ENCODE measurements at places on chromosomes 3 and 15.

DNA sequence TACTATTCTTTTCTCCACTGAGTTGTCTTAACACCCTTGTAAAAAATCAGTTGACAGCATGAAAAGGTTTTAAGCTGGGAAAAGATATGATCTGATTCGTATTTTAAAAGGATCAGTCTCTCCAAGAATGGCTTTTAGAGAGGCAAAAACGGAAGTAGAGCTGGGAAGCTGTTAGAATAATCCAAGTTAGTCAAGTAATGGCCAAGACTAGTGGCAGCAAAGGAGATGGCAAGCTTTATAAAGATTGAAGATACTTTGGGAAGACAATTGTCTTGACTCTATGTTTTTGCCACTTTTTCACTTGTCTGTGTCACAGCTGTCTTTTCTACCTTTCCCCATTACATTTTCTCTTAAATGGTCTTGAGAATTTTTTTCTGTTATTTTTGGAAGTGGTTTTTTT, 243.5 kb upstream of the MANF start:
- DNase-seq: no peak

- no peak for DNase-seq
These were observed 95.6 kb downstream of the FBLN2 start for GRCh38 chr3:13644341-13645117.

DNA sequence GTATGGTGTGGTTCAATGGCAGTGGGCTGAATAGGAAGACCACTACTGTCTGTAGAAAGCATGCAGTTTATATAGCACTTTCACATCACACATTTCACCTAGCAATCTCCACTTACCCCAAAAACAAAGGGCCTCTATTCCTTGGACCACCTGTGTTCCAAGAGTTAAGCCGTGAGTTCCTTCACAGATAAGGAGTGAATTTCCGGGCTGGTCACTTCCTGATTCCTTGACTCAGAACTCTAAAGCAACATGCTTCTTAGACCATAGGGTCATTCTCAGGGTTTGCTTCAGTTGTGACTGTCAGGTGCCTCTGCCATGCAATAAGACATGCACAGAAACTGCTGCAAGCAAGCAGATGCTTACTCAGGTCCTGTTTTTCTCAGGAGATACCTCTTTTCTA, 588.5 kb upstream of the TGFBR2 start:
- DNase-seq: no peak

- no peak for DNase-seq
These were observed 524.9 kb downstream of the ZNF385D start for GRCh38 chr3:21226086-21226485.

DNA sequence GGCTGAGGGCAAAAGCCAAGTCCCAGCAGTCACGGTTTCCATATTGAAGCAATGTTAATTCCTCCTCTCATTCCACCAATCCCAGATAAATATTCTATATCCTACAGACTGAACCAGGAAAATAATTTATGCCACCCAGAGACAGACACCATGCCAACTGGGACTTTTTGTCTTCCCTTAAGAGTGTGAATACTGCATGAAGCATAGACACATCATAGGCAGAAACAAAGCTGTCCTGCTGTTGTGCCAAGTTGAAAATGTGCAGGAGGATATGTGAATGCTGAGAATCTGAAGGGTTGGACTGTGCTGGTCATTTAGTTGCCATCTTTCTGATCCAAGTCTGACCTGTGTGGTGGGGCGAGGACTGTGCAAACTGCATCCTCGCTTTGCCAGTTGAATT, 37.7 kb downstream of the RFTN1 start:
- DNase-seq: no peak

- DNase-seq: peak; percentile 96
These were observed 27.3 kb downstream of the LARP6 start for GRCh38 chr15:70826634-70827033.

DNA sequence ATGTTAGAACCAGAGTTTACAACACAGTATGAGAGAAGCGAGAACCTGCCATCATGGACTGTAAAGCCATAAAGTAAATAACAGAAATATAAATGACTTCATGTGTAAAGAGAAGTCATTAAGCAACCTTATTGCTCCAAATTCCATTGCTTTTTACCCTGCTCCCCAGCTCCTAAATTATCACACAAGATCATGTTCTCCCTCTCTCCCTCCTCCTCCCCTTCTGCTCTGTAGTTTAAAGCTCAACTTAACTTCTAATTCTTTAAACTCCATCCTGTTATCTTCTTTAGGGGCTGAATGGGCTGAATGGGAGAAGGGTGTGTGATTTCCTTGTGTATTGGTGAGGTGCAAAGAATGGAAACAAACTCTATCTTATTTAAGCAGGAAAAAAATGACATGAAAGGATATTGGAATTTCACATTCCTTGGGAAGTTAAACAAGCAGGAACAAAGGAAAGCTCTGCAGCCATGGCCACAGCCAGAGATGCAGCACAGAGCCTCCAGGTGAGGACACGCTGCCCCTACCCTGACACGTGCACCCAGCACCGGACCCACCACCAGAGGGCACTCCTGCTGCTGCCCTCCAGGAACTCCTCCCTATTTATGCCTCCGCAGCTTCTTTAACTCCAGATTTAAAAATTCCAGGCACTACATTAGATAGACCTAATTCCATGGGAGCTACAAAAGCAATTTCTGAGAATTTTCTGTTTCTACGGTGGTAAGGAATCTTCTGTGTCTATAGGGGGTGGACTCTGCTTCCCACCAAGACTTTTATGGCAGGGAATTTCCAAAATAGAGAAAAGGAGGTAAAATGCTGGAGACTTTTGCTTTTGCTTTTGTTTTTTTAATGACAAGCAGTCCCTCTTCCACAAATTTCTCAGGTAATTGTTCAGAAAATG, 76.9 kb upstream of the ABI3BP start:
- no peak for DNase-seq

- no peak for DNase-seq
These were observed 63.0 kb downstream of the CYP11A1 start for GRCh38 chr15:74304431-74304830.

DNA sequence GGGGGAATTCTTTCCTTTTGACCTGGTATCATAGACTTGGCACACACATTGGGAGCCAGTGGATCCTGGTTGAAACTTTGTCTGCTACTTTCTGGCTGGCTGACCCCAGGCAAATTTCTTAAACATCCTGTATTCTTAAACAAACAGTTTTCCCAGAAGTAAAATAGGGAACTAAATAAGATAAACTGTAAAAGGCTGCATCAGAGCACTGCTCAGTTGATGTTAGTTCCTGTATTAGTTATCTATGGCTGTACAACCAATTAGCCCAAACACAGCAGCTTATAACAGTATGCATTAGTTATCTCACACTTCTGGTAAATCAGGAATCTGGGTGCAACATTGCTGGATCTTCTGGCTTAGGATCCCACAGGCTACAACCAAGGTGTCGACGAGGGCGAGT, 73.1 kb upstream of the SLCO3A1 start:
- no peak for DNase-seq

DNA sequence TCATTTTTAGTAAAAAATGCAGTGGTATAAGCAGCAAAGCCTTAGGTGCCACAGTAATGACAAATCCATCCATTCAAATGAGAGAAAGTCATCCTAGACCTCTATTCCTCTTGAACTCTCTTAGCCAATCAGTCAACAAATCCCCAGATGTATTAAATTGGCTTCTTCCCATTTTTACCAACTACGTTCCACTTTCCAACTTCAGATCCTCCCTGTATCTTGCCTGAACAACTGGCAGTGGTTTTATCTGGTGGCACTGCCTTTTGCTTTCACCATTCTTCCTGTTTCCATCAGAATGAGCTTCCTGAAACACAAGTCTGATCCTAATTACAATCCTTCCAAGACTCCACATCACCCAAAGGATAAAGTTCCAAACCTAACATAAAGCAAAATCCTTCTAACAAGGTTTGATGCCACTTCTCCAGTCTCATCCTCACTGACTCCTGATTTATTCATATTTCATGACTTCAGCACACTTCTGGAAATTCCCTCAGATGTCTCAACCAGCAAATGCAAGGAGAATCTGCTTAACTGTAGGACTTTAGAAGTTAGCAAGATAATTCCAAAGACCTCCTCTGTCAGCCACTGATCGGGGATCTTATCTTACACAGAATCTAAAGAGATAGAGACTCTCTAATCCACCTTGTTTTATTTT, 69.8 kb upstream of the SLC4A7 start:
- peak; percentile 68 for DNase-seq

- no peak for DNase-seq
These were observed 211.4 kb upstream of the TOPAZ1 start for GRCh38 chr3:44030285-44030684.

GRCh38 chr3:45216021-45216609, 10.0 kb downstream of the TMEM158 start:
- DNase-seq: no peak

DNA sequence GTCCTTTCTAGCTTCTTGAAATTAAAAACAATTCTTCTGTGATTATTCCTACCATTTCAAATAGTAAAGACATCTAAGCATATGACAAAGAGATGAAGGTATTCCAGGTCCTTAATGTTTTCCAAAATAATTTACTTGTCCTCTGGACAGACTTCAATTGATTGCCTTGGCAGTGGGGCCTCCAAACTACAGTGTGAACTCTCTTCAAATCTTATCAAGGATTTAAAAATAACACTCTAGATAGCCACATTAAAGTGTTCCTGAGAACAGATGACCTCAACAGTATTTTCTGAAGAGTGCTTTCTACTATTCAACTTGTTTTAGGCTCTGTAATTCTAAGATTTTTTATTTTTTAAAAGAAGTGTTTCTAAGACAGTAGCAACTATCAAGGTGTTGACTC, 7.9 kb upstream of the MLF1 start:
- DNase-seq: no peak

- DNase-seq: no peak
These were observed 45.7 kb downstream of the TPRA1 start for GRCh38 chr3:127544803-127545201.

GRCh38 chr3:113560831-113561623, 28.7 kb downstream of the SIDT1 start:
- no peak for DNase-seq

- DNase-seq: no peak
These were observed 30.7 kb downstream of the EXOG start for GRCh38 chr3:38526792-38527191.

GRCh38 chr3:111617406-111617805, 22.3 kb upstream of the ZBED2 start:
- DNase-seq: no peak

- DNase-seq: peak; percentile 31
These were observed 605 bp downstream of the DCUN1D1 start for GRCh38 chr3:182979674-182980191.

DNA sequence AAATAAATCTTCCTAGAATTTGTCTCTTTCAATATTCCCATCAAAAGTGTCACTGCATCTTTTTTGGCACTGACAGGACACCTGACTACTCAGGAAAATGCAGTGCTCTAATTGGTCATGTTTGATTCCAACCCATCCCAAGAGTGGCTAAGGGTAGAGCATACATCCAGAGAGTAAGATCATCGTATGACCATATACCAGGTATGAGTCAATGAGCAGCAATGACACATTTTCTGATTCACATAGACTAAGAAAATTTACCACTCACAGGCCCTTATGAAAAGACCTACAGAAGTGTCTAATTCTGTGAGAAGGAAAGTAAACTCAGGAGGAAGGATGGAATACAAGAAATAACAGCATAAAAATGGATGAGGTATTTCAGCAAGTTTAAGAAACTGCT, 434.2 kb downstream of the ZIC1 start:
- DNase-seq: peak; percentile 15

DNA sequence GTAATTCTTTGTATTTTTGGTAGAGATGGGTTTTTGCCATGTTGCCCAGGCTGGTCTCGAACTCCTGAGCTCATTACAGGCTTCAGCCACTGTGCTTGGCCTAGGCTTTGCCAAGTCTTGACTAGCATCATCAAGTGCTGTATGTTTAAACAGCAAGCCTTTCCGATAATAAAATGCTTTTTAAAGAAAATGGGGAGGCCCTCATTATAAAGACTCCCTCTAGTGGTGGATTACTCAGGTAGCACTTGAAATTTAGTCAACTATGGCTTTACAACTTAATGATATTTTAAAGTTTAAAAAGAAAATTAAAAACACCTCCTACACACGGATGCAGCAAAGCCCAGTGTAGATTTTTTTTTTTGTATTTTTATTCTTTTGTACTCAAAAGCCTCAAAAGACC, 213.6 kb downstream of the GAP43 start:
- peak; percentile 25 for DNase-seq

- no peak for DNase-seq
These were observed 32.2 kb downstream of the CD276 start for GRCh38 chr15:73716417-73716816.

DNA sequence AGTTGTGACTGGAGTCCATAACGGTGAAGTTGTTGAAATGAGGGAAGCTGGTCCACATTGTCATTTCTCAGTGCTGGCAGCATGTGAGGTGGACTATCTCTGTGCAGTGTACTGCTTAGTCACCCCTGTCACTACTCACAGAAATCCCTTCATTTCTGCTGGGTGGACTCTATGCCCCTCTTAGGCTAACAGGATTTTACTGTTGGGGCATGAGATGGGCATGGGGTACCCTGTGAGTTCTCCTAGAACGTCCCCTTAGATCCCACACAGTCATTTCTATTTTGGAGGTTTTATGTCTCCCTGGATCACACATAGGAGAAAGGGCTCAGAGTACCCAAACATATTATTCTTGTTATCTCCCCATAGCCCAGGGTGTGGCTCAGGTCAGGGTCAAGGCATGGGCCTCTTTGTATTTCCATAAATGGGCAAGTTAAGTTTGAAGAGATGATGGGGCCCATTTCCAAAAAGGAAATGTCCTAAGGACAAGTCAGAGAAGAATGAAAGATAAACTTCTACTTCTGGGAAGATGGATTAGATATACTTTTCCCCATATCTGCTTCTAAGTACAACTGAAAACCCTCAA, 15.2 kb downstream of the P2RY1 start:
- no peak for DNase-seq

GRCh38 chr15:67156426-67156825, 91.0 kb downstream of the SMAD3 start:
- DNase-seq: no peak

DNA sequence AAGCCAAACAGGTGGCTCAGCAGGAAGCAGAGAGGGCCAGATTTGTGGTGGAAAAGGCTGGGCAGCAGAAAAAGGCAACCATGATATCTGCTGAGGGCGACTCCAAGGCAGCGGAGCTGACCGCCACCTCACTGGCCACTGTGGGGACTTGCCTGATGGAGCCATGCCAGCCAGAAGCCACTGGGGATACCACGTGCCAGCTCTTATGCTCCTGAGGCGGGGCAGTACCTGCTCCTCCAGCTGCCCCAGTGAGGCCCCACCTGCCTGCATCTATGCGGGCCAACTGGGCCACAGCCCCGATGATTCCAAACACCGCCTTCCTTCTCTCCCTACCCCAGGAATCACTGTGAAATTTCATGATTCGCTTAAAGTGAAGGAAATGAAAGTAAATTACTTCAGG, 22.9 kb upstream of the ARIH1 start:
- DNase-seq: no peak

GRCh38 chr3:188262913-188263683, 109.1 kb downstream of the LPP start:
- peak; percentile 95 for DNase-seq

GRCh38 chr15:33559207-33559890, 248.6 kb downstream of the RYR3 start:
- DNase-seq: no peak

- DNase-seq: peak; percentile 16
These were observed 145.5 kb upstream of the ABHD17C start for GRCh38 chr15:80549654-80550053.

- DNase-seq: no peak
These were observed 118.9 kb upstream of the CCDC54 start for GRCh38 chr3:107258300-107258699.

GRCh38 chr3:178381555-178381954, 154.7 kb upstream of the KCNMB2 start:
- peak; percentile 88 for DNase-seq

- DNase-seq: peak; percentile 17
These were observed 533.9 kb downstream of the TBL1XR1 start for GRCh38 chr3:176663387-176663786.

- DNase-seq: peak; percentile 44
These were observed 58.2 kb downstream of the FGD5 start for GRCh38 chr3:14876921-14877333.
